ENCODE measurements at places on chromosomes 12 and 14. TPM values are rescaled to one million over a fixed set of nuclear protein-coding genes. Genes with fewer than 3 reads are reported as not detected.
A peak's percentile ranks its signal among the peaks of the same experiment; 100 is the strongest.

DNA sequence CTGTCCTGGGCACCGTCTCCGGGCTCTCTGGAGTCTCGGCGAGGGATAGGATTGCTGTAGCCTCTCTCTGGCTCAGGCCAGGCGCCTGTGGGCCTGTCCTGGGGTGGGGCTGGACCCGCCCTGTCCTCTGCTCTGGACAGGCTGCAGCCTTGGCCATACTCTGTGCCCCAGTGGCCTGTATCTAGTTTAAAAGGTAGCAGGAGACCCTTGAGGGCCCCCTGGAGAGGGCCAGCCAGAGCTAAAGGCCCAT is 1.8 kb downstream of the KIF26A start:
- peak; percentile 57 for DNase-seq

DNA sequence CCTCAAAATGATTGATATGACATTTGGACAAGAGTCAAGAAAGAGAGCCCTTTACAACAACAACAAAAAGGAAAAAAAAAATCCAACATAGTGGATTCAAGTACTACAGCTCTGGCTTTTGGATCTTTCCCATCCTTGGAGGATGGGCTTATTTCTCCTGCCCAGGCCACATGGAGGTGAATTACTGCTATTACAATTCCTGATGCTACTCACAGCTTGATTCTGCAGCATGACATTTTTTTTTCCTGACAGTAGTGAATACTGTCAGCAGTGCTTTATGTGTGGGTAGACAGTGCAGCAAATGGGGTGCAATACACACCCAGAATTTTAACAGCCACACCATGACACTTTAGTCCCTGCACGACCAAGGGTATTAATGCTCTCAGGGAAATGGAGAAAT is 42.5 kb upstream of the HSP90B1 start:
- DNase-seq = no peak

GRCh38 chr12:99906786-99907579 is 77.8 kb downstream of the ANKS1B start:
- DNase-seq = no peak

DNA sequence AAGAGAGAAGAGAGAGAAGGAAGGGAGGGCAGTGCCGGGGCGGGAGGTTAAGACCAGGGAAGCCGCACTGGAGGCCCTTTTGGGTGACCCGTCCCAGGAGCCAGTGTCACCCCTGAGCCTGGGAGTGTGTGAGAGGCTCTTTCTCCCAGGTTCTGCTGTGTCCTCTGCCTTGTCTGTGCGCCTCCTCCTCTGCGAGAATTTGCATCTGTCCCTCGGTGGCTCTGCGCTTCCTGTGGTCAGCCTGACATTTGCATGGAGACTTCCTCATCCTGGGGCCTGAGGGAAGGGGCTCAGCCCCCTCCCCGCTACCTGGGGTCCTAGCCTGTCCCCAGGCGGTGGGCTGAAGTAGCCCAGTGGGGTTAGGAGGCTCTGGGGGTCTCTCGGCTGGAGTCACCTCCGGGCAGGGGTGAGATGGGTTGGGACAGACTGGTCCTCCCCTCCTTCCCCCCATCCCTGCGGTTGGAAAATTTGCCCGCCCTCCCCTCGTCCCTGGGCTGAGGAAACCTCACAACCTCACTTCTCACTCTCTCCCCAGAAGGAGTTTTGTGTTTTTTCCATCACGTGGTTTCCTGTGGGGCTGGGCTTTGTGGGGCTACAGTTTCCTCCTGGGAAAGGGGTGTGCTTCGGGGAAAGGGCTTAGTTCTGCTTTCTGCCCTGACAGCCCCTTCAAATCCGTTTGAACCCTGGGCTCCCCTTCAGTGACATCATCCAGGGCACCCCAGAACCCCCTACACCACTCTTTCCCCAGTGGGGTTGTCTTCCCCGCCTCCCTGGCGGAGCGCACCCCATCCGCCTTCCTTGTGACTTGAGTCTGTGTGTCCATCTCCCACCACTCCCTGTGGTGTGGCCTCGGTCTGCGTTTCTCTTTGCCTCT is 2.5 kb downstream of the PTPN6 start:
- DNase-seq = peak; percentile 83

DNA sequence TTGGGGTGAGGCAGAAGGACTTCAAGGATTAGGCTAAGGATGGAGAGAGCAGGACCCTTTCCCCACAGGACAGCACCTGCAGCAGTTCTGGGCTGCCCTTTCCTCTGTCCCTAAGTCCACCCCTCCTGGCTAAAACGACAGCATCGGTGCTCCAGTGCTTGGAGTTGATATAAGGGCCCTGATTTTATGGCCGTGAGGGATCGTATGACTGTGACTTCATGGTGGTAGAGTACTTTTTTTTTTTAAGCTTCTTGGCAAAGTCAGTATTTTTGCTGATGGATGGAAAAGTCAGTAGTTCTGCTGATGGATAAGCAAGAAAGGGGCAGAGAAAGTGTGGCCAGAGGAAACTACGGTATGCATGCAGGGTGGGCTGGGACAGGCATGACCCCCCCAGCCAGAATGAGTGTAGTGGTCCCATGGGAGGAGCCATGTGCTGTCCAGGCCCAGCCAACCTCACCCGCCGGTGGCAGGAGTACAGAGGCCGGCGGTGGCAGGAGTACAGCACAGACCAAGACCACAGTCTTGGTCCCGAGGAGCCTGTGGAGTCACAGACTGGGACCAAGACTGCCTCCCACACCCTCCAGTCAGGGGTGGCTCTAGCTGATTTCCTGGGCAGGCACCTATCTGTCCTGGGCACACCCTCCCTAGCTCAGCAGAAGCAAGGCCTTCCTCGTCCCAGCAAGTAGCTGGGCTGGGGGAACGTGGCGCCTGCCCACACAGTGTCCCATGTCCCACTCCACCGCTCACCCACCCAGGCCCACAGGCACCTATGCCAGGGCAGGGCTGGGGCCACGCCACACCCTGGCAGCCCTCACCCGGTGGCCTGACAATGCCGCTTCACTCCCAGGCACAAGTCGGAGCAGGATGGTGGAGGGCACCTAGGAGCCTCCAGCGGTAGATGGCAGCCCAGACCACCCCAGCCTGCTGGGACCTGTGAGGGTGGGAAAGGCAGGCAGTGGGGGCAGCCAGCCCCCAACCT is 46.3 kb downstream of the CCDC88C start:
- DNase-seq = no peak

DNA sequence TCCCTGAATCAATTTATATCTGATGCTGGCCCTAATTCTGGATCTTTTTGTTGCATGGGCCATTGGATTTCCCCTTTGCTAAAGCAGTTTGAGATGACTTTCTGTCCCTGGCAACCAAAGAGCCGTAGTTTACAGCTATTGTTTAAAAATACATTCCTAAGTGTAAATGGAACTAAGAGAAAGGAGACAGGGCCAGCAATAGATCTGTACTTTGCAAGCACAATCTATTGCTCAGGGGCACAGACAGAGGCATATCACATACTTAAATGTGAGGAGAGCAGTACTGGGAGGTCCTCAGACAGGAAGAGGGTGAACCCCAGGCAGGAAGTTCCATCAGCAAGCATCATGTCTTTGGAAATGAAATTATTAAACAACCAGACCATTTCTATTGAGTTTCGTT is 126.6 kb downstream of the ZFP36L1 start:
- no peak for DNase-seq

PKP2 gene
- total RNA-seq = 147 TPM
